ENCODE measurements at places on chromosomes 6 and 20. TPM values are rescaled to one million over a fixed set of nuclear protein-coding genes. Genes with fewer than 3 reads are reported as not detected.

DNA sequence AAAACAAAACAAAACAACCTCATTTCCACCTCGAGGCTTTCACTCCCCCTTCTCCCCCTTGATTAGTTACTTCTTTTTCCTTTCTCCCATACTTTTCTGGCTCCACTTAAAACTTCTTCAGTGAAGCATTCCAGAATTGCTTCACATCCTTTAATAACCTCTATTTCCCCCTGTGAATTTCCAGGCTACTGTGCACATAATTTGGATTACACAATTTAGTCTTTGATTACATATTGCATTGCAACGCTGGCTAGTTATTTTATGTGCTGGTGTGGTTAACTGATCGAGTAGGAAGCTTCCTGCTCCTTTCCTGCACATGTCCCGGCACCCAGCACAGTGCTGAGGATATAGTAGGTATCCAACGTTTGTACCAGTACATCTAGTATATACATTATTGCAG lies 28.1 kb upstream of the EEF1E1 start:
- no peak for DNase-seq

GRCh38 chr6:91683240-91683639 lies 1096.4 kb upstream of the MAP3K7 start:
- DNase-seq: no peak

DNA sequence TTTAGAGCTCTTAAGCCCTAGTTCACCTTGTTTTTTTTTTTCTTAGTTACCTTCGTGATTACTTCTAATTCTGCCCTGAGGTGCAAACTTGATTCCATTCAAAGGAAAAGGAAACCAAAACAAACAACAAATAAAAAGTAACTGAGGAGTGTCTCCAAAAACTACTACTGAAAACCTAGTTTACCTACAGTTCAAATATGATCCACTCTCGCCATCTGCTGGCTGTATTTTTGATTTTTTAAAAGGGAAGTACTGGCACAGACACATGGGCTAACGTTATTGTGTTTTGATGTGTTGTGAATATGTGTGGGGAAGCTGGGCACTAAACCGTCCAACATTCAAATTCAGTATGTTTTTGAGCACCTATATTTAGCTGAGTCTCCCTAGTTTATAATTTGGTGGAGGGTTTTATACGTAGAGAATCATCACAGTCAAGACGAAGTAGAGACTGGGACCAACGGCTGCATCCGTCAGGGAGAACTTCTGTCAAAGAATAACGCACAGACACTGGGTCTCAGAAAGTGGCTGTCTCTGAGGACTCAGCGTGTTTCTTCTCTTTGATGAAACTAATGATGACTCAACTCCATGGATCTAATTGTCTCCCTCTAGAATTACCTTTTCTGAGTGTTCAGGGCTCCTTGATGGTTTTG lies 373.5 kb upstream of the BTBD3 start:
- peak; percentile 32 for DNase-seq

DNA sequence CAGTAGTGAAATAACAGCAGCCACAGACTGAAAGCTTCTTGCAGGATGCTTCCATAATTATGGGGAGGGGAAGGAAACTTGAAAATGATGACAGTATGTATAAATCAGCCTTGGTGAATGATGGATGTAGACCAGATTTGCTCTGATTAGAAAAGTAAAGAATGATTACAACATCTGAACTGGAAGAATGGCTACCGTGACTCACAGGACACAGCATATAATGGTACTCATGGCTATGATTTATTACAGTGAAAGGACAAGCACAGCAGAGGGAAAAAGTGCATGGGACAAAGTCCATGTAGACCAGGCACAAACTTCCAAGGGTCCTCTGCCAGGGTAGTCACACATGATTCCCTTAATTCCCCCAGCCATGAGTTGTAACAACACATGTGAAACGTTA lies 70.7 kb upstream of the POPDC3 start:
- no peak for DNase-seq

Gene DZANK1
- 1.0 TPM for total RNA-seq

GRCh38 chr20:49573900-49574416 lies 6.0 kb upstream of the PTGIS start:
- no peak for DNase-seq

- DNase-seq: no peak
Observed at GRCh38 chr20:56430461-56430860, 18.4 kb downstream of the CASS4 start.

Measured in Calu3 (cell line).